ENCODE measurements at places on chromosomes 1 and 21.

GRCh38 chr1:10979483-10979920 is 33.0 kb upstream of the TARDBP start:
- DNase-seq = no peak

DNA sequence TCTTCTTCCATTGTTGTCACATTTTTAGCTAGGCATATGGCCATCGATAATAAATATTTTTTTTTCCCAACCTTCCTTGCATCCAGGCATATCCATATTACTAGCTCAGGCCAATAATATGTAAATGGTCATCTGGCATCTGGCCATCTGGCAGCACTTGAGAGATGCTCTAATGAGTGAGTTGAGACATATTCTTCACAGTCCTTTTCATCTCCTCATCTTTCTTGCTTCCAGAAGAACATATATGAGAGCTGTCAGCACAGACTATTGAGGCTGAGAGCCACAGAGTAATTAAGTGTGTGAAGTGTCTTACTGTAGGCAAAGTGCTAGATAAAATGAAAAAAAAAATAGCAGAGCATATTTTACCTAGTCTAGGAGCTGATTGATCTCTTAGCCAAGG is 628.4 kb upstream of the TMPRSS15 start:
- DNase-seq = no peak

DNA sequence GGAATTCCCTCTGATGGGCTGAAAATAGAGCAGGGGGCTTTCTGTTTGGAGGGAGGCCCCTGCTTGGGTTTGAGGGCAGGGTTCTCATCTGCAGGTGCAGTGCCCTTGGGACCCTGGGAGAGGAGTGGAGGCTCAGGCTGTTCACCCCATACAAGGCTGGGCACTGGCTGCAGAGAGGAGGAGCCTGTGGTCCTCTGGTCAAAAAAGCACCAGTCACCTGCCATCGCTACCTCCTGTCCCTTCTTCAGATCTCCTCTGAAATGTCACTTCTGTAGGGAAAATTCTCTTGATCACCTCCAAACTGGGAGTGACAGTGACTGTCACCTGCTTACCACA is 108.9 kb downstream of the TRABD2B start:
- no peak for DNase-seq

DNA sequence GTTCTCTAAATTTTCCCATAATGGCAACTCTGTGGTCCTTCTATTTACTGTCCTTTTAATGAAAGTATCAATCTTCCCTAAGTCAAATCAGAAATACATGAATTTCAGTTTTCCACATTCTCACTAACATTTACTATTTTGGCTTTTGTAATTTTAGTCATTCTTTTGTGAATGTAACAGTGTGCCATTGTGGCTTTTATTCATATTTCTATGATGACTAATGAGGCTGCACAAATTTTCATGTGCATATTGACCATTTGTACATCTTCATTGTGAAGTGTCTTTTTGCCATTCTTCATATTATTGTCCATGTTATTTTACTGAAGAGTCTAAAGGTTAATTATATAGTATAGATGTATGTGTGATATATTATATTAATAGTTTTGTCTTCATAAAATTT is 431.0 kb upstream of the BRINP3 start:
- DNase-seq = no peak

DNA sequence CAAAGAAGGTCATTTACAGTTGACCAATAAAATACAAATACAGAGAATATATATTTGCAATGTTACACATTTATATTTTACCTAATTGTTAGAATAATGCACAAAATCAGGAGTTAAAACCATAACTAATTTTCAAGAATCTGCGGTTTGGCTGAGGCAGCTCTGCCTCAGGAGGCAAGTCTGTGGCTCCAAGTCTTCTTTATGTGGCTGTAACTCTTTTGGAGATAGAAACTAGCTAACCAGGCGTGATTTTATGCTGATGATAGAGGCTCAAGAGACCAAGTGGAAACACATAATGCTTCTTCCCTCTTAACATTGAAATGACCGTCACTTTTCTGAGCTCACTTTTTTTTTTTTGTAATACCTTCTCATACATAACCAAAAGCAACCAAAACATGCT is 744.7 kb upstream of the CXADR start:
- DNase-seq = no peak

DNA sequence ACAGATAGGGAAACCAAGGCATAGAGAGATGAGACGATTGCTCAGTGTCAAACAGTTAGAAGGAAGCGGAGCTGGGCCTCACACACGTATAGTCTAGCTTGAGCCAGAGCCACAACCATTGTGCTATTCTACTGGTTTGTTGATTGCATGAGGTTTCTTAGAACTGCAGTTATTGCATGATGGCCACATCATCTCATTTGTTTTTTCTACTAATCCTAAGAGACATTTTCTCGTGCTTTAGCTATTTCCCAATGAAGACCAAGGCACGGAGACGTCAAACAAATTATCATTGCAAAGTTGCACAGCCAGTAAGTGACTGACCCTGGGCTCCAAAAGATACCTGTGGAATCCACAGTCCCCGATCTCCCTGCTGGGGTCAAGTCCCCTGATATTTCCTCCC is 25.1 kb upstream of the ZNF362 start:
- no peak for DNase-seq

DNA sequence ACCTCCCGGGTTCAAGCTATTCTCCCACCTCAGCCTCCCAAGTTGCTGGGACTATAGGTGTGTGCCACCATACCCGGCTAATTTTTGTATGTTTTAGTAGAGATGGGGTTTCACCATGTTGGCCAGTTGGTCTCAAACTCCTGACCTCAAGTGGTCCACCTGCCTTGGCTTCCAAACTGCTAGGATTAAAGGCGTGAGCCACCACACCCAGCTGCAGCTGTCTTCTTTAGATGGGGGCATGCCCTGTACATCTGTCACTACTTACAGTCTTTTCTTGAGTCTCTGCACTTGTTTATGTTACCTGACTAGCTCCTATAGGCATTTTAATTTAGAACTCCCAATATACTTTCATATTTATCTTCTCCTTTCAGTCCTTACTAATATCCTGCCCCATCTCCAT is 64.2 kb downstream of the SELENOF start:
- DNase-seq = no peak

GRCh38 chr1:89780721-89781120 is 40.1 kb upstream of the LRRC8D start:
- DNase-seq = no peak

DNA sequence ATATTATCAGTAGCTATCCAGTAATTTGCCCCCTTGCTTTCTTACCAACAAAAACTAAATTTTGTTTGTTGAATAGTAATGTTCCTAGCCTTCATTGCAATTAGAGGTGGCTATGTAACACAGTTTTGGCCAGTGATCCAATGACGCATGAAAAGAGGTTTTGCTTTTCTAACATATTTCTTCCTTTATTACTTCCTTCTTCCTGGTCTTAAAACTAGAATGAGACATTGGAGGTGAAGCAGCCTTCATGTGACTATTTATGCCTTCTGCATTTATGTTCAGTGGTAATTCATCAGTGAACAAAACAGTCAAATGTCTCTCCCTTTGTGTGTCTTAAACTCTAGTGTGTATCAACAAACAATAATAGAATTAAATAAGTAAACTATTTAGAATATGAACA is 35.5 kb downstream of the LRIF1 start:
- DNase-seq = no peak

- no peak for DNase-seq
Observed at GRCh38 chr1:179921981-179922872, 32.4 kb upstream of the CEP350 start.

DNA sequence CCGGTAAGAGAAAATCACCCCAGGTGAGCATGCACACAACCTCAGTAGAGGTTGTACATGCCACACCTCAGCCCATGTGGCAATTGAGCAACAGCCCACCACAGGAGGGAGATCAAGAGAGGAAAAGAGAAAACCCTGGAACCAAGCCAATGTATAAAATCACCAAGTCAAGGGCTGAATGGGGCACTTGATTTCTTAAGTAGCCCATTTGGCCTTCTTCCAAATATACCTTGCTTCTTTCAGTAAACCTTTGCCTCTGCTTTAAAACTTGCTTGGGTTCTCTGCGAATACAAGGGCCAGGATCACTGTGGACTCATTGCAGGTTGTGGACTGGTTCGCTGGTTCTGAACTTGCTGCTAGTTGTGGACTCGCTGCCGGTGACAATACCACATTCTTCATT is 1814.0 kb downstream of the PLA2G4A start:
- no peak for DNase-seq

- DNase-seq = no peak
Observed at GRCh38 chr1:176643536-176643935, 180.6 kb downstream of the PAPPA2 start.

GRCh38 chr21:33755354-33755753 is 113.1 kb downstream of the ITSN1 start:
- DNase-seq = no peak

DNA sequence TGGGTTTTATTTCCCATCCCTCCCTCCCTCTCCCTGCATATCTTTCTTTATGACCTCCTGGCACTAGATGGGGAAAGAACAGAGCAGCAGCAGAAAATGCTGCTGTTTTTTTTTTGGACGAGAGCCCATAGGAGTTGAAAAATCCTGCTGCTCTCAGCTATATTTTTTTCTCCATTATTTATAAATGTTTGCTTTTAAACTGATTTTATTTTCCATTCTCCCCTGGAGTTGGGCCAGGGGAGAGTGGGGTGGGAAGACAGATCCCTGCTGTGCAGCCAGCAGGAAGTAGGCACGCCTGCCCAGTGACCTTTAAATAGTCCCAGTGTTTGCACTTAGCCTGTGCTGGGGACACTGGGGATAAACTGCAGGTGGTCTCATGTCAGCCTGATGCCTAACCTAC is 17.4 kb downstream of the SFT2D2 start:
- no peak for DNase-seq

GRCh38 chr1:107702946-107703571 is 261.9 kb downstream of the VAV3 start:
- DNase-seq = no peak

Data from activated CD8-positive, alpha-beta memory T cell treated with anti-CD3 and anti-CD28 coated beads for 1 hour (primary cell).